ENCODE measurements at places on chromosomes 13 and 19. TPM values are rescaled to one million over a fixed set of nuclear protein-coding genes. Genes with fewer than 3 reads are reported as not detected.

DNA sequence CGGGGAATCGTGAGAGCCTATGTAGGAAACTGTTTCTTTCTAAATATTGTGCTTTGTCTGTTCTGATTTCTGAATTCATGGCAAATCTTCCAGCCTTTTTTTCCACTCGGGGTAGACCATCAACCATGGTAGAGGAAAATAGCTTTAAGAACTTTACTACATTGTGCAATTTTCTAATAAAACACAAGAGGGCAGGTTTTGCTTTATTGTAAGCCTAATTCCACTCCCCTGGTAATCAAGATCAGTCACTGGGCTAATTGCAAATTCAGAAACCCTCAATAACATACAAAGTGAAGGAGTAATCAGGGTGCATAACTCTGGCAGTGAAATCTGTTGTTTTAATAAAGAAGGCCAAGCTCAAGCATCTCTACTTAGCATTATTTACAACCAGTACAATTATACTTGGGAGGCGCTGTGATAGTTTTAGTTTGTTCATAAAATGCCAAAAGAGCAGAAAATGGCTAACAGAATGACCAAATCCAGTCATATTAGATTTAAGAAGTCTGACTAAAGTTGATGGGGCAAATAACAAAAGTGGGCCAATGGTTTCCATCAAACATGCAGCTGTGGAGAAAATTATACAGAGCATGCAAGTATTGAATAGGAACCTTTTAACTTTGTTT lies 43.8 kb downstream of the DCT start:
- no peaks in the 10 kb centered on the region for H3K36me3 ChIP-seq
- H3K4me1 ChIP-seq: peaks cover 4% of the 10 kb centered on the region
- H3K4me3 ChIP-seq: no peak overlapping the region
- DNase-seq: no peak

GRCh38 chr13:52833296-52833875 lies 15.1 kb downstream of the PCDH8 start:
- H3K27ac ChIP-seq: no peak overlapping the region
- no peak overlapping the region for H3K4me3 ChIP-seq
- no peak for DNase-seq
- H3K27me3 ChIP-seq: peaks cover 4% of the 10 kb centered on the region

DNA sequence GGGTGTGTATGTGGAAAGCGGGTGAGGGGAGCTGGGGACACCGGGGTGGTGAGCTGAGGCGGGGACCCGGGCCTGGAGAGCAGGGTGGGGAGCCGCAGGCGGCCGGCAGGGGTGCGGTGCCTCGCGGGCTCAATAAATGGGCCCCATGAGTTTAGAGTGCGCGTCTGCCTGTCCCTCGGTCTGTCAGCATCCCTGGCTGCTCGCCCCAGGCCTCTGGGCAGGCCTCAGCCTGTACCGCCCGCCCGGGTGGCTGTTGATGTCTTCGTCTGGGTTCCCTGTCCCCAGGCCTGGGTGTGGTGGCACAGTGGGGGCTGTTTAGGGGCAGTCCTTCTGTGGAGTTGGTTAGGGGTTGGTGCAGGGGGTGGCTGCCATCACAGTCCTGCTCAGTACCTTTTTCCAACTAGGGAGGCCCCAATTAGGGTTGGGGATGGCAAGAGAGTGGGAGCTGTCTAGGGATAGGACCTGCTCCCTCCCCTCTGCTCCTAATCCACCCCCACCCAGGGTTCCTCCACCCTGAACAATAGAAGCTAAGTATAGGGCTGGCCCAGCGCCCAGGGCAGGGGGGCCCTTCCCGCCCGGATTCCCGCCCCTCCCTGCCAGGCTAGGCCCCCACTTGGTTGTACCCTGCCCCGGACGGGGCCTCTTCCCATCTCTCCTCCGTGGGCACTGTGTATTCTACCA lies 12.2 kb downstream of the CIC start:
- H3K4me1 ChIP-seq: peaks cover 59% of the 10 kb centered on the region
- peak overlapping the region; percentile 61 for H3K27ac ChIP-seq

- H3K27ac ChIP-seq: no peak overlapping the region
- H3K36me3 ChIP-seq: no peaks in the 10 kb centered on the region
- peaks cover 3% of the 10 kb centered on the region for H3K27me3 ChIP-seq
- peaks cover 3% of the 10 kb centered on the region for H3K4me1 ChIP-seq
- DNase-seq: no peak
Measured at GRCh38 chr19:7856109-7856591, 18.0 kb downstream of the PRR36 start.

GRCh38 chr13:76293346-76293745 lies 592.9 kb downstream of the KCTD12 start:
- H3K36me3 ChIP-seq: no peaks in the 10 kb centered on the region
- no peak for DNase-seq
- H3K27ac ChIP-seq: no peak overlapping the region

- no peak overlapping the region for H3K4me3 ChIP-seq
- H3K27ac ChIP-seq: no peak overlapping the region
- no peaks in the 10 kb centered on the region for H3K27me3 ChIP-seq
- H3K36me3 ChIP-seq: no peaks in the 10 kb centered on the region
- DNase-seq: no peak
Measured at GRCh38 chr13:110624766-110625756, 9.7 kb downstream of the NAXD start.

- H3K27ac ChIP-seq: no peak overlapping the region
- H3K27me3 ChIP-seq: no peaks in the 10 kb centered on the region
- H3K36me3 ChIP-seq: peaks cover 3% of the 10 kb centered on the region
- H3K4me3 ChIP-seq: no peak overlapping the region
- peaks cover 8% of the 10 kb centered on the region for H3K4me1 ChIP-seq
Measured at GRCh38 chr19:19911150-19911549, 10.4 kb downstream of the ZNF93 start.

DNA sequence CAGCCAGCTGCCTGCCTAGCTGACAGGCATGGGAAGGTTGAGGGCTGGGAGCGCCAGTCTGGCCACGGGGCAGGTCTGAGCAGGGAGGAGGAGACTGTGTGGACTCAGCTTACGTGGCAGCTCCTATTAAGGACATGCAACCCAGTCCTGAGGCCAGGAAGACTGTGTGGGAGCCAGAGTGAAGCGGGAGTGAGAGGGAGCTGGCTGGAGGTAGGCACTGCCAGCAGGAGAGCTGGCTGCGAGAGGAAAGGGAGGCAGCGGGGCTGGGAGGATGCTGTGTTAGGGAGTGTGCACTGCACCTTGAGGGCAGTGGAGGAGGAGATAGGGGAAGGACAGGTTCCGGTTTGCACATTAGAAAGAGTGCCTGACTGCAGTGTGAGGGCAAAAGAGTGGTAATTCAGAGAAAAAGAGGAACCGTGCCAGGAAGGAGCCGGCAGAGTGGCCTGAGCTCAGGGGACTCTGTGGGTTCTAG lies 99.2 kb downstream of the SLC7A1 start:
- no peaks in the 10 kb centered on the region for H3K36me3 ChIP-seq
- peaks cover 21% of the 10 kb centered on the region for H3K27me3 ChIP-seq
- peak overlapping the region; percentile 42 for H3K4me3 ChIP-seq
- H3K27ac ChIP-seq: no peak overlapping the region

DNA sequence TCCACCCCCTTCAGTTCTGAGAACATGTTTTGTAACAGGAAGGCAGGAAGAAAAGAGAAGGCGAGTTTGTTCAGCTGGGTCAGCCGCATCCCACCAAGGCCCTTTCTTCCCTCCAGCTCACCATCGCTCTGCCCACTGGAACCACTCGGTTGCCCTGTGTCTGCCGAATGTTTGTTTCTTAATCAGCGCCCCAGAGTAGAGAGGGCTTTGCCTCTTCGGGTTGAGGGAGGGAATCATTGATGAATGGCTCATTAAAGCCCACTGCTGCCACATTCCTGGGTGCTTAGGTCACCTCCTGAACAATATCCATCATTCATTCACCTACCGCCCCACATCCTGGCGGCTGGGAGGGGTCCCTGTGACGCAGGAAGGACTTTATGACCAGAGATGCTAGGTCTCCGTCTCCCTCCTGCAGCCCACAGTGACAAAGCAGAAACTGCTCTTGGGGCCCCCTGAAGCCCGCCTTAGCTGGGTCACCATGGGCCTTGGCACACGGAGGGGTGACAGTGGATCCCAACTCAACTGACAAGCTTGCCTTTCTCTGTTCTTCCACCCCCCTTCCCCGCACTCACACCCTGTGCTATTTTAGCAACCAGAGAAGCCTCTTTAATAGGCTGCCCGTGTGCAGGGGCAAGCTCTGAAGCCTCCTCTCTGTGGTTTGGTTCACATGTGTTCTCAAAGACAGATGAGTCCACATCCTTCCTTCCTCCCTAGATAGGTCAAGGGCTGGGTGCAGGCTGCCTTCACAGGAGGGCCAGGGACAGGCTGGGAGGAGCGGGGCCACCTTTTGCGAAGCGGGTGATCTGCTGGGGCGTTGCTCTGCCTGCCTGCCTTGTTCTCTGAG lies 46.2 kb downstream of the ACTN4 start:
- H3K27ac ChIP-seq: peak overlapping the region; percentile 63
- no peak for DNase-seq
- H3K4me1 ChIP-seq: peaks cover 17% of the 10 kb centered on the region
- H3K4me3 ChIP-seq: peak overlapping the region; percentile 34
- peaks cover 2% of the 10 kb centered on the region for H3K36me3 ChIP-seq

Gene IGFL3
- not detected for total RNA-seq

Gene NPHS1
- total RNA-seq: 0.27 TPM

Gene MUC16
- not detected for total RNA-seq

Gene CPT1C
- total RNA-seq: 2.7 TPM

Gene ZNF837
- 5.8 TPM for total RNA-seq

Gene CD209
- total RNA-seq: 0.26 TPM

Gene FCAR
- total RNA-seq: not detected

Gene CNMD
- total RNA-seq: not detected
